ENCODE measurements at places on chromosomes 6 and 20.

DNA sequence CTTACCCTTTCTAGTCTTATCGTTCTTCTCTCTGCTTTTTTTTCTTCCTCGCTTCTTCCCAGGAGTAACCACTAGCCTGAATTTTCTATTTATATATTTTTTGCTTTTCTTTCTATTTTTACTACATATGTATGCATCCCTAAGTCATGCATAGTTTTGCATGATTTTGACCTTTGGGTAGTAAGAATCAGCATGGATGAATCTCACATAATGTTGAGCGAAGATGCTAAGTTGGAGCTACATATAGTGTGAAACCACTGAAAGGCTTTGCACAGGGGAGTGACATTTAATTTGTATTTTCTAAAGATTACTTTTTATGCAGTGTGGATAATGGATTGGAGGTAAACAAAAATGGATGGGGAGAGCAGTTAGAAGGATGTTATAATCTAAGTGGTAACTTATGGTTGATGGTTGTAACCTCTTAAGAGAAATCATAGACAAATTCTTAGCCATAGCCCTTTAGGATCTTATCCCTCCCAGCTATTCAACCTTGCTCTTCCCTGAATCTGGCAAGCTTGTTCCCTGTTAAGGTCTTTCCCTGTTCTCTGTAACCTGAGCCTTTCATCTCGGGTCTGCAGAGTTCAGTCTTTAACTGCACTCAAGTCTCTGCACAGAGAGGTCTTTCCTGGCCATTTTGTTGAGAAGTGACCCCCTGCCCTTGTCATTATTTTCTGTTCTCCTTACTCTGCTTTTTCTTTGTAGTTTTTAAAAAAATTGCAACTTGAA lies 18.0 kb downstream of the PEX7 start:
- no peak for DNase-seq

DNA sequence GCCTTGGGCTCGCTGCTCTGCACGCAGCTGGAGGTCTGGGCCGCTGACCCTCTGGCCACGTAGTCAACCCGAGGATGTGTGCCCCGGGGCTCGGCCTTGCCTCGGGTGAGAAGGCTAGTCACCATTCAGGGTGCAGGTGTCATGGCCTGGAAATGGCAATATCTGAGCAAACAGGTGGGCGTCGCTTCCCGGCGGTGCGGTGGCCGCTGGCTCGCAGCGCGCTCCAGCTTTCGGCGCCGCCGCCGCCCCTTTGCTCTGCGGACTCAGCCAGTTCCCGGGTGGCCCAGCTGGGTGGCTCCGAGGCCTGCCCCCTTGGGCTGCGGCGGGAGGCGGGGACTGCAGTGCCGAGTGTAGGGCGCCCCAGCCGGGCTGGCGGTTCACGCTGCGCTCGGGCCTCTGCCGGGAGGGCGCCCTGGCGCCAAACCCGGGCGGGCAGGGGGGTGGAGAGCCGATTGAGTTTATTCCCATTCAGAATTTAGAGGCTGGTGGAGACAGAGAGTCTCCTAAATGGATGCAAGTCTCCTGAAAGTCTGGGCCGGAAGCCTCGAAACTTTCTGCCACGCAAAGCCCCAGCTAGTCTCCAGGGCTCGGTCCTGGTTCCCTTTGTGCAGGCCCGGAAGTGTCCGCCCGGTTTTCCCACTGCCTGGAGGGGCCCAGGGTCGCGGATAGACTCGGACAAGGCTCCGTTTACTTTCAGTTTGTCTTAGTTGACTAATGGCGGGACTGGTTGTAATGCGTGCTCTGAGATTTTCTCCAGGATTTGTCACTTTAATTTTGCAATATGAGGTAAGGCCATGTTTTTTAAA lies 11.3 kb upstream of the TFAP2A start:
- no peak for DNase-seq

DNA sequence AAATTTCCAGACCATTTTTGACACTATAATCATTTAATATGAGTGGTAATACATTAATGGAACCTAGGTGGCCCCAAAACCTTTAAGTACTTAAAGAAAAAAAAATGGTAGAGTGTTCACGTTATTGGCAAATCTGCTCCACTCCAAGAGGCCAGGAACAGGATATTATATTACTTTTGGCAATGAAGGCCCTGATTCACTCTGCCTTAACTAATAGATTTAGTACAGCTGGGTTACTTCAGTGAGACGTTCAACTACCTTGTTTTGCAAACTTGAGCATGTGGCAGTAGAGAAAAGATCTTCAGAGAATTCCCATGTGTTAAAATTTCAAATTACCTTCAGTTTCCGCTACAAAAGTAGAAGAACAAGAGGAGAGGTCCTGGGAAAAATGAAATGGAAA lies 12.8 kb downstream of the ADNP start:
- DNase-seq, result no peak

DNA sequence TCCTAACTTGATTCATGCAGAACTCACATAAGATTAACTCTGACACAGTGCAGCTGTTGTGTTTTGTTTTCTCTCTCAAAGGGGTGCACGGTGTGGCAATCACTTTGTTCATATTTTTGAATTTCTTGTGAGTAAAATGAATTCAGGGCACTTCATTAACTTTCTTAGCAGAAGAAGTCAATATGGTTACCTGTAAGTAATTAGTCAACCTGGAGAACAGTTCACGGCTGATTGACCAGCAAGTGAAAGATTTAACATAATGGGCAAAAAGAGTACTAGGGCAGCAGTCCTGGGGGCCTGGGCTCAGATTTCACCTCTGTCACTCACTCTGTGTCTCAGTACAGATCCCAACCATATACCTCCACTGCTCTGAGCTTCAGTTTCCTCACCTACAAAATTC lies 102.4 kb upstream of the SPTLC3 start:
- no peak for DNase-seq

DNA sequence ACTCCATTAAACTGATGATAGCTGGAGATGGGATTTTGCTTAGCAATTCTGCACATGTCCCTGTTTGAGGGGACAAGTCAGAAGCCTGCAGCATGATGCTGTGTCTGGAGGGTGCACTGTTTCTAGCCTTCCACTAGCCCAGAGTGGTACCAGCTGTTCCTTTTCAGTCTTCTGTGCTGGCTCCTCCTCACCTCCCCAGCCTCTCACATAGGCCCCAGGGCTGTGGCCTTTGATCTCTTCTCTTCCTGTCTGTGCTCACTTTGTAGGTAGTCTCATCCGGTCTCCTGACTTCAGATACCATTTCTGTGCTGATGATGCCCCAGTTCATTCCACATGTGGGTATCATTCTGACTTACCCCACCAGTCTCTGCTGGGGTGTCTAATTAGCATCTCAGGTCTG lies 126.3 kb downstream of the HIVEP1 start:
- DNase-seq, result no peak

DNA sequence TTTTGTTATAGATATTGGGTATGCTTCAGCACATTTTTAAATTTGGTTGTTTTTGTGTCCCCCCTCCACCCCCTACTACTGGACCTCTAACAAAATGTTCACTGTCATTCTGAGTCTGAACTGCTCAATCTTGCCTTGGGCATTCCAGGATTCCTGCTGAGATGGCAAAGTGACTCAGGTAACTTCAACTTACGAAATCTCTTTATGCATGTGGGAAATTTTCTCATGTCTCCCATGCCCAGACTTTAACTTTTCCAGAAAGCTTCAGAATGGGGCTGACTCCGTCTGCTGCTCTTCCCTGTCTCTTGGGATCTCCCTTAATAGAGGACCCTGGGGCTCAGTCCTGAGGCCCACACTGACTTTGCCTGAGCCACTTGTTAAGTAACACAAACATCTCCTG lies 14.0 kb downstream of the CYP39A1 start:
- no peak for DNase-seq

DNA sequence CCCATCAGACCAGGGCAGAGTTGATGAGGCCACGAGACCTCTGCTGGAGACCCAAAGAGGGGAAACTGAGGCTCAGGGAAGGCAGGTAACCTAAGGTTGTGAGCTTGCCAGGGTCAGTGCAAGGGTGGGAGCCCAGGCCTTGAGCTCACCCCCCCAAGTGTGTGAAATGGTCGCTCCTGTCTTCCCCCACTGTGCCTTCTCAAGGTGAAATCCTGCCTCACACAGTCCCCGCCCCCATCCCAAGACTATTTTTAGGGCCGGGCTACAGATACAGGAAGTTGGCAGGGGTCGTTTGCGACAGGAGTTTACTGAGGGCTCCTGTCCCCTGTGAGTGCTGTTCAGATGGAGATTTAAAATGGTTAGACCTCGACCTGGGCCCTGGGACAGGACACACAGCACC lies 18.7 kb upstream of the GATA5 start:
- DNase-seq, result no peak

DNA sequence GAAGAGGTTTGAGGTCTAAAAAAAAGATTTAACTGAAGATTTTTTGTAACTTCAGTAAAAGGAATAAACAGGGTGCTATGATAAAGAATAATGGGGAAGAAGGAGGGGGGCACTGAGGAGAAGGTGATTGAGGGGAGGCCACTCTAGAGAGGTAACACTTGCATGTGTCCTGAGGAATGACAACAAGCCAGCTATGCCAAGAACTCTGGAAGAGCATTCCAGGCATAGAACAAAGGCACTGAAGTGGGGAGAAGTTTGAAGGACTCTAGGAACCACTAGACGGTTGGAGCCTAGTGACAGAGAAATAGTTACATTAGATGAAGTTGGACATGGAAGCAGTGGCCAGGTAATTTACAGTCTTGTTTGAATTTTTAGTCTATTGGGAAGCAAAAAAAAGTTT lies 10.8 kb upstream of the SF3B5 start:
- DNase-seq, result no peak

DNA sequence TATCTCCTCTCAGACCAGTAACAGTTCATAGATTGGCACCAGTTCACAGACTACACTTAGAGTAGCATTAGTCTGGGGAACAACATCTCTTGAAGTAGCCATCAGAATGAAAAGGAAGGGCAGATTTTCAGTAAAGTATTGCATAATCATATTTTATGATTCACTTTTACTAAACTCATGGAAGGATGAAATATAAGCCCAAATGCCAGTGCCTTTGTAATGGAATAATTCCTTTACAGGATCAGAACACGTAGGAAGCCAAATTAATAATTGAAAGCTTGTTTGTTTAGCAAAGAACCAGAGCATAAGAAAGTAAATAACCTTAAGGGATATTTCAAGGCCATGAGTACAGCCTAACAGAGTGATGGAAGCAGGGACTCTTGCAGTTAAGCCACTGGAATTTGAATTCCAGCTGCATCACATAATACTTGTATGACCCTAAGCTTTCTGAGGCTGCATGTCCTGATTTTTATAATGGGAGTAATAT lies 11.4 kb upstream of the LOC128125822 start:
- DNase-seq, result no peak

DNA sequence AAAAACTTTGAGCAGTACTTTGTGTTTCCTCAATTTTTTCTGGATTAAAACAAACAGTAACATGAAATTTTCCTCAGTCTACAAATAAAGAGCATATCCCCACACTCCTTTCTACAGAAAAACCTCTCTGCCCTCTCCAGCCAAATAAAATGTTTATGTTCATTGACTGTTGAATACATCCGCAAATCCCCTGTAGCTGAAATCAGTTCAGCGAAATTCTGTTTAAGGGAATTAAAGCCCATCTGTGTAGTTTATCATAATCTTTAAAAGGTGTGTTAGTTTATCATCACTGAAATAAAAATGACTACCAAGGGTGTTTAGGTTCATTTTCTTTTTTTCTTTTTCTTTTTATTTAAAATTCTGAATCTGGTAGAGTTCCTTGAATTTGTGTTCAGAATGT lies 157.8 kb upstream of the RUNX2 start:
- DNase-seq, result no peak

All from hippocampal formation (tissue), 2 donors.